Anterior cingulate cortex (tissue), 58 donors: ENCODE measurements at places on chromosomes 5 and 9.

DNA sequence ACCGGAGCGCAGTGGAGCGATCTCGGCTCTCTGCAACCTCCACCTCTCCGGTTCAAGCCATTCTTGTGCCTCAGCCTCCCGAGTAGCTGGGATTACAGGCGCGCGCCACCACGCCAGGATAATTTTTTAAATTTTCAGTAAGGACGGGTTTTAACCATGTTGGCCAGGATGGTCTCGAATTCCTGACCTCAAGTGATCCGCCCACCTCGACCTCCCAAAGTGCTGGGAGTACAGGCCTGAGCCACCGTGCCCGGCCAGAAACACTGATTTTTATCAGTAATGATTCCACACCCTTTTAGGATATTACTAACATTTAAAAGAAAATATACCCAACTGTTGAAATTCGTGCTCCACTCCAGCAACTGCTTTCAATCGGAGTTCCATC, 464 bp upstream of the FAM151B start:
- no peak for DNase-seq

DNA sequence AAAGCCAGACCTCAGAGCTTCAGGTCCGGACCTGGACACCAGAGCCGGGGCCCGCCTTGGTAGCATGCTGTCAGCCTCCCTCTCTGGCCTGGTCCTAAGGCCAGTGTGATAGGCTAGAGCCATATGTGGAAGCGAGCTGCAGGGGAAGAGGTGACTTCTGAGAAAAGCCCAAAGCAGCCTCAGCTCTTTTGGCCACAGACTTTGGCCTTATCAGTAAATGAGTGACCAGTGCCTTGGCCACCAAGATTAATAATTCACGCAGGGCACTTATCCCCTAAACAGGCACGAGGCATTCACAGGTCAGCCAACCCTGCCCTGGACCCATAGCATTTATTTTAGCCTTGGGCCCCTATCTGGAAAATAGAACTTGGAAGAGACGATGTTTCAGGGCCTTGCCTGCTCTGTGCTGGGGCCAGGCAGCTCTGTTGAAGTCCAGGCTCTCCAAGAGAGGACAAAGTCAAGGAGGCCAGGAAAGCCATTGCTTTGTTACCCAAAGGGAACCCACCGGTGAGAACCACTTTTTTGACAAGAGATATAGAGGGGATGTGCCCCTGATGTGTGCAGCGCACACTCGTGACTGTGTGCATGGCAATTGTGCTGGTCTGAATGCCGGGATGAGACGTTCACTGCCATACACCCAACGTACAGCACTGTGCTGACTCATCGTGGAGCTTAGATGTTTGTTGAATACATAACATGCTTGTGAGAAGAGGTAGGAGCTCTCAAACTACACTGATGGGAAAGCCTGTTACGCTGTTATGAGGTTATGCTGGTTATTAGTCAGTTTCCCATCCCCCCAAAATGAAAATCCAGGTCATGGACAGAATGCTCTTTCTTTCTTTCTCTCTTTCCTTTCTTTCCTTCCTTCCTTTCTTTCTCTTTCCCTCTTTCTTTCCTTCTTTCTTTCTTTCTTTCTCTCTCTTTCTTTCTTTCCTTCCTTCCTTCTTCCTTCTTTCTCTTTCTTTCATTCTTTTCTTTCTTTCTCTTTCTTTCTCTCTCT, 5.0 kb upstream of the SLC34A1 start:
- no peak for DNase-seq

DNA sequence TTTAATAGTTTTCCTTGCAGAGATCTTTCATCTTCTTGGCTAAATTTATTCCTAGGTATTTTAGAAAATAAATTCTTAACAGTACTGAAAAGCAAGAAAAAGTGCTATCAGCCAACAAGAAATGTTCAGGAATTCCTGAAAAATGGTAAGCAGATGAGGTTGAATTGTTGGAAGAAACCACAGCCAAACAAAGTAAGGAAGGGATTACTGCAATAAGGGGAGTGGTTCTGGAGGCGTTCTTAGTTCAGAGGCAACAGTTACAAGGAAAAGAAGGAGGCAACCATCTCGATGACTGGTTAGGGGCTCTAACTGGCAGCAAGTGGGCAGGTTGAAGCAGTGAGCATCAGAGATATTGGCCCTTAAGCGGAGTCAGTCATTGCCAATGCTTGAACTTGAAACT, 12.8 kb upstream of the OR13J1 start:
- DNase-seq = no peak

GRCh38 chr5:34656001-34656699, at the start of gene RAI14:
RAI14 (plus strand) TSS chr5:34656328; CDS start chr5:34686920, 30,592 bp downstream.
- peak; percentile 60 for DNase-seq

DNA sequence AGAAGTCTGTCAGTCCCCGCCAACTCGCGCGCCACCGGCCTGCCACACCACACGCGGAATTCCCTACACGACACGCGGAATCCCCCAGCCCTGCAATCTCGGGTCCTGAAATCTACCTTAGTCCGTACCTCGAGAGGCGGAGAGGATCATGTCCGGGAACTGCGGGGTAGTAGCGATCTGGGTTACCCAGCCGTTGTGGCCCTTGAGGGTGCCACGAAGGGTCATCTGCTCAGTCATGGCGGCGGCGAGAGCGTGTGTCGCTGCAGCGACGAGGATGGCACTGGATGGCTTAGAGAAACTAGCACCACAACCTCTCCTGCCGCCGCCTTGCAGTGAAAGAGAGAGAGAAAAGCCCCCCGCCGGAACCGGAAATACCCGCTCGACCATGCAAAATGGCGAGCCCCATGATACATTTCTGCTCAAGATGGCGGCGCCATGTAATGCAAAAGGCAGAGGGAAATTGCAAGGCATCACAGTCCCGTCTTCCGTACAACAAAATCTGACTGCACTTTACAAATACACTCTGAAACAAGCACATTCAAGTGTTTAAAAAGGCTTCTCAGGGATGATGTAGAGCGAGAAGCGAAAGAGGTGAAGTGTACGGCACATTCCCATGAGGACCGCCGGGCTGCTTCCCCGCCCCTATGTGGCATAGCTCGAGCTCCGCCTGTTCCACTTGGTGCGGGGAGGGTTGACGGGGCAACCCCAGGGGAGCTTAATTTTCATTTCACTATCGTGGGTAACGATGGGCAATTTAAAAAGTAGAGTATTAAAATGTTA, at the start of gene RACK1:
Gene RACK1, minus strand, starts transcription at position 343 of the 780 bp plus-strand sequence. Its CDS starts 106 bp downstream, at position 237.
- DNase-seq = no peak

- DNase-seq = no peak
Measured at GRCh38 chr9:130539420-130540223, 39.8 kb upstream of the FUBP3 start.

DNA sequence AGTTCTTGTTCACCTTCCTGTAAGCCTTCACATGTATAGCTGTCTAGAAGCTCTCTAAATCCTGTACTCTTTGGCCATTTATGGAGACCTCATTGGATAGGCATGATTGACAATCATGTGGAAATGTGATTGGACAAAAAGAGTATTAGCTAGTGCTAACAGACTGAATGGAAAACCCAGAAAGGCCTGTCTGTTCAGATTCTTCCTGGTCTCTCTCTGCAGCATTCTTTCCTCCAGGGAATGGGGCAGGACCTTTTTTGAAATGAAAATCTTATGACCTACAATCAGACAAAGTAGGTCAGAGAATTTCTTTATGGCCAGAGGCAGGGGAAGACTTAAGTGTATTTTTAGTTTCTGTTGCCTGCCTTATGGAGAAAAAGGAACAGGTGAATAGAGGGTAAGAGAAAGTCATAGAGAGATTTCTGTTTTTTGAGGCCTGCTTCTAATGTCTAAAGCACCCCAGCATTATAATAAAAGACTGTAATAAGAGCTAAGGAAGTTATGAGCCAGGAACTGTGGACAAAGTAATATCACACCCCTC, 152.4 kb upstream of the CCDC152 start:
- DNase-seq = no peak
